ENCODE measurements at places on chromosomes 7 and 10.

DNA sequence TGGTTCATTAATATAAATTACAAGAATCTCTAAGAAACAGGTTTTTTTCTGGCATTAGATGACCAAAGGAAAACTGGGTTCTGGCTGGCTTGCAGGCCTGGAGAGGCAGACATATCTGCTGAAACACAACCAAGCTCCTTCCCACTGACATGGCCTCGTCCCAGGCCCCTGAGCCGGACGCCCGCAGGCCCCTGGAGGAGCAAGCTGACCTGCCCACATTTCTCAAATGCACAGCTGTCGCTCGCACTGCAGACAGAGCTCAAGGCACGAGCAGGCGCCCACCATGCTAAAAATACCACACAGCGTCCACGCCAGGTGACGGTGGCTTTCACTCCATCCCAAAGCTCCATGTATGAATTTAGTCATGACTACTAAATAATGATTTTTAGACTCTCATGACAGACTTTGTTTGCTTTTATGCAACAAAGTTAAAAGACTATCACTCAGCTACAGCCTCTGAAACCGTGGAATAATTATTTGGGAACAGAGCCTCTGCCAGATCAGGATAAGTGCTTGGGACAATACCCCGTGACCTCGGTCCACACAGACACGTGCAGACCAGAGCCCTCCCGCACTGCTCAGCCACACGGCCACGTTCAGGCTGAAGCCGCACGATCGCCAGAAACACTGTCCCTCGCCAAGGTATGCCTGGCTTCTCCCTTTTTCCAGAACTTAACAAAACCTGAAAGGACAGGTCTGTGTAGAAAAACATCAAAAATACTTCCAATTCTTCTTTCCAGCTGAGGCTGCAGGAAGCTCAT is 71.1 kb downstream of the DIP2C start:
- DNase-seq, result no peak

GRCh38 chr10:79277579-79278269 is 69.5 kb upstream of the PPIF start:
- no peak for DNase-seq

- no peak for DNase-seq
Measured at GRCh38 chr7:131094685-131095084, 233.0 kb upstream of the MKLN1 start.

- DNase-seq, result no peak
Measured at GRCh38 chr10:131936736-131937135, 35.9 kb downstream of the PPP2R2D start.

- no peak for DNase-seq
Measured at GRCh38 chr10:101566333-101567164, 21.5 kb downstream of the POLL start.

DNA sequence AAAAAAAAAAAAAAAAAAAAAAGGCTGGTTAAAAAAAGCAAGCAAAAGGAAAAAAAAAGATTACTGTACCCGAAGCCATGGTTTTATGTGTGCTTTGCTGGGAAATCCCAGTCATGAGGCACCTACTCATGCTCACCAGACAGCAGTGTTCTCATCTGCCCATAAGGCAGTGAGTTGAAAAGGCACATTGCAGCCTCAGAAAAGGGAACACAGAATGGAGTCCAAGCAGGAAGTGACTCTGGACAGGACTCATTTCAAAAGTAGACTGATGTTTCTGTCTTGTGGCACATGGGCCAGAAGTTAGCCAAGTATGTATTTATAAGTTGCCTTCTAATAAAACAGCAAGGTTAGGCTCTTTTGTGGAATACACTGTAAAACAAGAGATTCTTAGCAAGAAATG is 40.2 kb downstream of the PDSS1 start:
- DNase-seq, result no peak
